Amygdala (tissue), 56 donors: ENCODE measurements at places on chromosomes 1 and 21.
A peak's percentile ranks its signal among the peaks of the same experiment; 100 is the strongest.

DNA sequence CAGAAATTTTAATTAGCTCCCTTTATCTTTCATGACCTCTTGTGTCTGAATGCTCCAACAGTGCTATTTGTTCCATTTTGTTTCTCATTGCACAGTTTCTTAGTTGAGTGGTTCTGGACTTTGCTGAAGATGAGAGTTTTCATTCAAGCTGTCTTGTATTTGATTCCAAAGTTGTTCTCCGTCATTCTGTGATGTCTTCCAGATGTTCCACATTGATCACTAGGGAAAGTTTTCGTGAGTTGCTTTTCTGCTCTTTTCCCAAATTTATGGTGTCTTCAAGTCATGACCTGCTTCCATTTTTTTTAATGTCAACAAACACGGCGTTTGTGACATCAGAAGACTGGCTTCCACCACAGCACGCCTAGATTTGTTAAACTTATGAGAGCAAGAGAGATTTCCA, 575.5 kb downstream of the MRPL39 start:
- no peak for DNase-seq

GRCh38 chr21:46109313-46110221, 11.7 kb downstream of the COL6A2 start:
- no peak for DNase-seq

DNA sequence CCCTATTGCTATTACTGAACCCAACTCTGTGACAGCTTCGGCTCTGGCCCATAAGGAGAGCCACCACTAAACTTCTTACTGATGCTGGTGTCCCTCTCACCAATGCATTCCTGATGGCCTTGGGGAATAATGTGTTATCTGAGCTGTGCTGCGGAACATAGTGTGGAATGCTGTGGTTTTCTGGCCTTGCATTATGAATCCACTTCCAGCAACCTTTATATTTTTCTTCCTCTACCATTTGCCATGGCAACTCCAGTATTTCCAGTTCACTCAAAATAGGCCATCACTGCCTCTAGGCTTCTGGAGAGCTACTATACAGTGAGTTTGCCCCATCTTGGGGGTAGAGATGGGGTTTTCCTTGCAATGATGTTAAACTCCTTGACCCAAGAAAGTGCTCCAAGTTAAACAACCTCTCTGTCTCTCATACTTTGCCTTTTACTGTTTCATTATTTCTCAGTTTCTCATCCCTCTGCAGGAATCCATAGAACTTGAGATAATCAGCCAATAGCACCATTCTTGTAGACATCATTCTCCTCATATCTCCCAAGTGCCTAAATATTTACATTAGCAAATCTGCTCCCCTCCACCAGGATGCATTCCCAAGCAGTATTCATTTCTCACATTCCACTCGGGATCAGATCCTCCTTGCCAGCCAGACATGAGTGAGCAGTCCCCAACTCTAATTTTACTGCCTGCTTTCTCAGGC, 11.1 kb upstream of the RAVER2 start:
- DNase-seq = no peak

- no peak for DNase-seq
Observed at GRCh38 chr1:94909486-94909885, 17.4 kb downstream of the CNN3 start.

GRCh38 chr1:172699111-172699510, 40.2 kb downstream of the FASLG start:
- DNase-seq = no peak

- DNase-seq = no peak
Observed at GRCh38 chr1:203054184-203054583, 27.9 kb downstream of the PPFIA4 start.

DNA sequence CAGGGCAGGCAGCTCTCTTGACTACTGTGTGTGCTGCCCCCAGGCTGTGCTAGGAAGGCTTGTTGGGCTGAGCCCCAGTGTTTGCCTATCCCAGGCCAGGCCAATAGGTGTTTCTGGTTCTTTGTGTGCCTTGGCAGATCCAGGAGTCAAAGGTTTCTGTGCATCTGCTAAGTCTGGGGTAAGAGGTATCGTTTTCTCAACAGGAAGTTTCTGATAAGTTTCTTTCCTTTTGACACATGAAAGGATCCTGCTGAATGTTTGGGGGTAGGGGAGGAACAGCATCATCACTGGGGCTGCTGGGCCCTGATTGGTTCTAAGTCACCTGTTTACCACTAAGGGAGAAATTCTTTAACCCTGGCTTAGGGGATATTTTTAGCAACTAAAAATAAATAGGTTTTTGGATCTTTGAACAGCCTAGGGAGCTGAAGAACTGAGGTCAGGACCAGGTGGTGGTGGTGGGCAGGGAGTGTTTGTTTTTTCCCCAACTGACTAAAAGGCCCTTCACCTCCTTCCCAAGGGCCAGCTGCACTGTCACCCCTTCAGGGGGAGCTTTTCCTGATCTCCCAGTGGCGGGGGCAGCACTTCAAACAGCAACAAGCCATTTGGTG, 85.1 kb downstream of the KCNN3 start:
- no peak for DNase-seq

DNA sequence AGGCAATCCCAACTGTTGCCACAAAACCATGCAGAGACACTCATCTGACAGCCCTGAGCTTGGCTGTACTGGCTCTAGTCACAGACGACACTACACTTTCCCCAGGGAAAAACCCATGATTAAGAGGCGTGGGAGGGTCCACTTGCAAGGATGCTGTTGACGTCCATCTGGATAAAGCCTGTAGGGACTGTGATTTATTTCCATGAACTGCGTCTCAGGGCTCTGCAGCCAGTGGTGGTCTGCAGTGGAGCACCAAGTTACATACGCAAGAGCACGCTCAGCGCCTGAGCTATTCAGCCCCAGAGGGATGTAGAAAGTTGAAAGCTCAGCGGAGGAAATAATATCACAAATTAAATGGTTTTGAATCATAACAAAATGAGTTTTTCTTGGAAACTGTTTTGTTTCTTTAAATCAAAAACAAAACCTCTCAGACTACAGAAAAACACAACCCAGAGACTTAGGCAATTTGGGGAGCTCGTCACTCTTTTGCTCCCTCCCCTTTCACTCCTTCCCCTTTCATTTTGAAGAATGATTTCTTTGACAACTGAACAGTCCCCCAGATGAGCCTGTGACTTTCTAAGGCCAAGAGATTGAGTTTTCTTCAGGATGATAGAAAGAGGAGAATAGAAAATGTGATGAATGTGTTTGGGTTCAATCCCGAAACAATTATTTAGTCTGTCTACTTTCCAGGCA, 71.2 kb downstream of the NGF start:
- DNase-seq = no peak

DNA sequence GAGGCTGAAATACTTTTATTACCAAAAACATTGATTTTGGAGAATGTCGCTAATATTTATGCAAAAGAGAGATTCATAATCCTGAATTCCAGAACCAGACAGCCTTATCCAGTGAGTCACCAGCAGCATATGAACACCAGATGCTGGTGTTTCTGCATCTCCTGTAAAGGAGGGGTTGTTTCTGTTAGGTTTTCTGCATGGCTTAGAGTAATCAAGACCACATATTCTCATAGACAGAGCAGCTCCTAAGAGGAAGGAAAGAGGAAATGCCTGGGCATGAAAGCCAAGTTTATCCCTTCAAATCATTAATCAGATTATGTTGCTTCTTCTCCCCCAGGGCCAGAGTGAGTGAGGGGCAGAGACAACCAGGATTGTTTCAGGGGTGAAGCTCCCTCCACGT, 86.2 kb downstream of the NGF start:
- DNase-seq = no peak

GRCh38 chr1:75170981-75171380, 36.8 kb downstream of the LHX8 start:
- no peak for DNase-seq

DNA sequence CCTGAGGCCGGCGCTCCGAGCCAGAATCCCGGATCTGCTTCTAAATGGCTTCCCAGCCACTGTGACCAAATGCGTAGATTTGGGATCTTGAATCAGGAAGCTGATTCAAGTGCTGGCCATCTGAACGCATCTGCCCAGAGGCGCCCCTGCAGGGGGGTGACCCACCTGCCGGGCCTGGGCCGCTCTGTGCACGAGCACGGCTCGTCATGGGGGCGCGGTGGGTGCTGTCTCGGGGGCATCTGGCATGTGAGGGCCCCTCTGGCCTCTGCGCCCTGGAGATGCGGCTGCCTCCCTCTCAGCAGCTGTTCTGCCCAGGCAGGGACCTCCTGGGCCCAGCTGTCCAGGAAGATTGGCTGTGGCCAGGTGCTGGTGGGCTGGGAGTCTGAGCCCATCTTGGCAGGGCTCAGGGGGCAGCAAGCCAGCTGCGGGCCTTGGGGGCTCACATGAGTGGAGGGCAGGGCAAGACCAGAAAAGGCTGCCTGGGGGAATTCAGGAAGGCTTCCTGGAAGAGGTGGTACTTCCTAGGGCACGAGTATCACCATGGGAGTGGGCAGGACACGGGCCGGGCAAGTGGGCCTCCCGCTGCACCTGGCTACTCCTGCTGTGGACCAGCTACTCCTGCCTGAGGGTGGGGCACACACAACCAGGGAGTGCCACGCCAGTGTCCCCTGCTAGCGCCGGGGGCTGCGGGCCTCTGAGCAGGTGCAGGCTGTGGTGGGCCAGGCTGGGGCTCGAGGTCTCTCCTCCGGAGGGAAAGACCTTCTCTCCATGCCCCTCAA, 25.1 kb downstream of the PLCH2 start:
- DNase-seq = no peak

- DNase-seq = no peak
Observed at GRCh38 chr1:78688697-78689096, 39.1 kb downstream of the IFI44 start.

DNA sequence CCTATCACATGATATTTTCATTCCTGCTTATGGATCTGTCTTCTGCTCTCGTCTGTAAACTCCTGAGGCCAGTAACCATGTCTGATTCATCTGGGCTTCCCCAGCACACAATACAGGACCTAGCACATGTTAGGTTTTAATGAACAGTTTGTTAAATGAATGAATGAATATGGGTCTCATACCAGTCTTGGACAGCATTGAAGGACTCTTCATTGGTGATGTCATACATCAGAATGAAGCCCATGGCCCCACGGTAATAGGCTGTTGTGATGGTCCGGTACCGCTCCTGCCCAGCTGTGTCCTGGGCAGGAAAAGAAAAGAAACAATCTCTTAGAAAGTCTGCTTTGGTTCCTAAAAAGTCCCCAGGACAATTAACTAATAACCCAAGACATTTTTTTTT, 53.4 kb downstream of the RAB3B start:
- DNase-seq = no peak

- no peak for DNase-seq
Observed at GRCh38 chr1:5650283-5651026, 341.8 kb downstream of the NPHP4 start.

DNA sequence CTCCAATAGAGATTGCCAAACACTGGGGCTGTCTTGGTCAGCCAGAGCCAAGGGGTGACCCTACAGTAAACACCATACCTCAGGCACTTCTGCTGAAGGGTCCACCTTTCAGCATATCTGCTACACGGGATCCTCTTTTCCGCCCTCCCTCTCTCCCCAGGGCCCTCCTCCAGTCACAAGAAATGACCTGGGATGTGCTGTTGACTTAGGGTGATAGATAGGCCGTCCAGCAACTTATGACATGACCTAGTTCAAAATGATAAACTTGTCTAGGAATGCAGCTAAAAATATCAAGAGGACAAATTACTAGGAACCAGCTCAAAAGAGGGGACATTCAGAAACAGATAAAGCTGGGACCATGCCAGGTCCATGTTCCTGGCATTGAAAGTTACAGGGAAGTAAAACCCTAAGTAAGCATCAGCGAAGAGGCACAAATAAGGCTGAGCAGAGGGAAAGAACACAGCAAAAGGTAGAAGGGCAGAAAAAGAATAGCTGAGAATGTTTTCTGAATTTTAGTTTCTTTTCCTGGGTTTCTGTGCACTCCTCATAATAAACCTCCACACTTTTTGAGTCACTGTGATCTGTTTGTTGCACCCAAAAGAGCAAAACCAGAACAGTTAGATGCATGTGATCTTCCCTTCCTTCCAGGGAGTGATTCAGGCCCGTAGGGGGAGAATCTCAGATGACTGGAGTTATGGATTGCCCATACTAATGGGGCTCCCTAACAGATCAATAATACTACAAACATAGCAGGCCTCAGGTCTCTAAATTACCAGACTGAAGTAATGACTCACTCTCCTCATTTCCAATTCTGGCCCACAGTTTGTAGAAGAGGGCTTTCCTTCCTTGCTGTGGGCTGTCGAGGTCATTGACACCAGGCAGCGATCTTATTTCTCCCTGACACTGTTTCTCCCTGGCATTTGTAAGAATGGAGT, 48.9 kb upstream of the F3 start:
- DNase-seq = no peak

DNA sequence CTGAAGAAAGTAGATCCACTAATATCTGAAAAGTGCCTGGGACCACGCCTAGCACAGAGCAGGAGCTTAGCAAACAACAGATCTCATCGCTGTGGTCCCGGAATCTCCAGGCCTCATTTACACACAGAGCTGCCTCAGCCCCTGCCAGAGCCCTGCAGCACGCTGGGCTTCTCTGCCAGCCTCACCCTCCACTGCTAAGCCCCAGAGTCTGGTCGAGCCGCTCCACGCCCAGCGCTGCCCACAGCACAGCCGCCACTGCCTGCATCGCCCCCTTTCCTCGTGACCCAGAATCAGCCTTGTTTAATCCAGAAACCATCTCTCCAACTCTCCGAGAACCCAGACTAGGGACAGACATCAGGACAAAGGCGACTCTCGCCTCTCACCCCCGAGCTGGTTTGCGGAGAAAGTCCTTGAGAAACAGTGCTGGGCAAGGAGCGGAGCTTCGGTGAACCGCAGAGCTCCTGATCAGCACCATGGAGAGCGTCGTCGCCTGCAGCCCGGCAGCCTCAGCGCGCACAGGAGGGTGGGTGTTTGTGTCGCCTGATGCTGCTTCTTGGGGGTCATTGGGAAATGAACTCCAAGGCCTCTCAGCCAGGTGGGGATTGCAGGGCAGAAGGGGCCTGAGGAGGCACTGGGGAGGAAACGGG, 145.1 kb downstream of the NPHP4 start:
- DNase-seq = no peak

DNA sequence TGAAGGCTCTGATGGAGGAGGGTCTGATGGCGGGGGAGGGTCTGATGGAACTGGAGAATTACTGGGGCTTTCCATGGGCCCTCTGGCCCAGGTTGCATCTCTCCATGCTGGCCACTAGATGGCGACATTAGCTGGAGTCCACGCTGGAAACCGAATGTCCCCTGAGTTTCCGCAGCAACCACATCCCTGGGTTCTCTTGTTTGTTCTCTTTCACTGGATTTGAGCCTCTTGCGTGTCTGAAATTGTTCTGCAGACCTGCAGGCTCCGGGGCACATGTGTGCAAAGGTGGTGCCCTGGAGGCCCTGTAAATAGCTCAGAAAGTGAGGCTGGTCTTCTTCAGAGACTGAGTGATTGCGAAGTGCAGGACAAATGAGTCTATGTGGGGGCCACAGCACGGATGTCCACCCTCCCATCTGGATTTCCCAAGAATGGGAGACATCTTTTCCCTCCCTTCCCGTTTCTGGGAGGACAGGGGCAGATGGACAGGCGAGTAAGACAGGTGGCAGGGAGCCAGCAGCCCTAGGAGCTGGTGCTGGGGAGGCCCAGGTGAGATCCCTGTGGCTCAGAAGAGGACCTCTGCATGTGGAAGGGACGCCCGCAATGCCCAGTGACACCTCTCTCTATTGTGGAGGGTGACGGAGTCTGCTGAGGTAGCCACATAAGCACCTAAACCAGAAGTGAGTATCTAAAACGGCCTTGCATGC, 73.2 kb upstream of the ABCG1 start:
- DNase-seq = peak; percentile 52
